ENCODE measurements at places on chromosomes 7 and 10.

GRCh38 chr10:2476812-2477553, 590.4 kb upstream of the PFKP start:
- DNase-seq = no peak

GRCh38 chr10:689452-690371, at the start of gene DIP2C:
TSS of gene DIP2C (minus strand) at chr10:689668. CDS start at chr10:689578, 90 bp downstream.
- DNase-seq = no peak

- DNase-seq = no peak
Observed at GRCh38 chr10:83538047-83538446, 601.3 kb upstream of the GHITM start.

DNA sequence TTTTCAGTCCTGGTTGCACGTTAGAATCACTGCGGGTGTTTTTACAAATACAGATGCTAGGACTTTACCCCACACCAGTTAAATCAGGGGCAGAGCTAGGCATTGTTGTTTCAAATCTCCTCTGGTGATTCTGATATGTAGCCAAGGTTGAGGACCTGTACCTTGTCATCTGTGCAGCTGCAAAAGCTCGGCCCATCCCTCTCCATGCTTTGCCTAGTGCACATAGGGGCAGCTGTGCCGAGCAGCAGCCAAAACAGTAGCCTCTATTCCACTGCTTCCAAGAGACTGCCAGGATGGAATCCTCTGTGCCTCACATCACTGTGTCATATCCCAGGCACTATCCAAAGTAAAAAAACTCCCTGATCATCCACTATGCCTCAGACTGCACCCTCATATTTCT, 181.3 kb downstream of the CDK14 start:
- no peak for DNase-seq

- DNase-seq = no peak
Observed at GRCh38 chr7:73434701-73435069, 1.1 kb downstream of the FZD9 start.

- no peak for DNase-seq
Observed at GRCh38 chr10:71770255-71770654, 3.1 kb downstream of the VSIR start.

DNA sequence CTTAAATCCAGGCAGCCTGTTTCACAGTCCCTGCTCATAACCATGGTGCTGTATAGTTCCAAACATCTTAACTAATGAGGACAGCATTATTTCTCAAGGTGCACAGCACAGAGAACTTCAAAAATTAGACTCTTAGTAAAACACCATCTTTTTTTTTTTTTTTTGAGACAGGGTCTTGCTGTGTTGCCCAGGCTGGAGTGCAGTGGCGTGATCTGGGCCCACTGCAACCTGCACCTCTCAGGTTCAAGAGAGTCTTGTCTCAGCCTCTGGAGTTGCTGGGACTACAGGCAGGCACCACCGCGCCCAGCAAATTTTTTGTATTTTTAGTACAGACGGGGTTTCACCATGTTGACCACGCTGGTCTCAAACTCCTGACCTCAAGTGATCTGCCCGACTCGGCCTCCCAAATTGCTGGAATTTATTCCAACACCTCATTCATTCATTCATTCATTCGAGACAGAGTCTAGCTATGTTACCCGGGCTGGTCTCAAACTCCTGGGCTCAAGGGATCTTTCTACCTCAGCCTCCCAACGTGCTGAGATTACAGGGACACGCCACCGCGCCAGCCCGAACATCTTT, 507 bp upstream of the TMEM254 start:
- DNase-seq = no peak

DNA sequence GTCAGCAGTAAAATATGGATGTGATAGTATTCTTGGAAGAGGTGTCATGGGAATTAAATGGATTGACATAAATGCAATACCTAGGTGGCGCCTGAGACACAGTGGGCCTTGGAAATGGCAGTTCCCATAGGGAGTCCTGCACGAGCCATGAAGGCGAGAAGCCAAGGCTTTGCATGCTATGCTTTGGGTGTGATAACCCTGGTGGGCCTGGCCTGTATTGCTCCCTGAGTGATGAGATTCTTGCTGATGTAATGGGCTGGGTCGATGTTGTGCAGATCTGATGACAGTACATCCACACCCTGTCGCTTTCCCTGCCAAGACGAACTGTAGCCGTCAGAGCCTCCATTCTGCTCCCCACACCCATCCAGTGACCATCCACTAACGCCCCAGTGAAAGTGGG, 46.4 kb downstream of the CREB5 start:
- no peak for DNase-seq

DNA sequence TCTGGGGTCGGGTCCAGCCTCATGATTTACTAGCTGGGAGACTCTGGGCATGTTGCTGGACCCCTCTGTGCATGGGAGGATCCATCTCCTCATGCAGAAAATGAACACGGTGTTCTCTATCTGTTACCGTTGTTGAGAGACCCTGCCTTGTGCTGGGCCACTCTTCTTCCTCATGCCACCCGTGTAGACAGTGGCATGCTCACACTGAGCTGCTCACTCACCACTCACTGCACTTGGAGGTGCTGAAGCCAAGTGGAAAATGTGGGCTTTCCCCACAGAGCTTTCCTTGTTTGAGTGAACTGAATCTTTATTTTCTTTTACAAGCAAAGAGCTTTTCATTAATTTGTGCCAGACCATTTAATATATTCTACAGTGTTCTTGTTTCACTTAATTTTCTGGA, 77.5 kb upstream of the GDF10 start:
- no peak for DNase-seq

- no peak for DNase-seq
Observed at GRCh38 chr10:75497997-75498883, 66.8 kb downstream of the LRMDA start.

GRCh38 chr7:27178366-27178765, 4.2 kb upstream of the HOXA10 start:
- DNase-seq = no peak

GRCh38 chr7:45888185-45888992, at the start of gene IGFBP1:
TSS of gene IGFBP1 (plus strand) at chr7:45888488. CDS start at chr7:45888653, 165 bp downstream.
- no peak for DNase-seq

DNA sequence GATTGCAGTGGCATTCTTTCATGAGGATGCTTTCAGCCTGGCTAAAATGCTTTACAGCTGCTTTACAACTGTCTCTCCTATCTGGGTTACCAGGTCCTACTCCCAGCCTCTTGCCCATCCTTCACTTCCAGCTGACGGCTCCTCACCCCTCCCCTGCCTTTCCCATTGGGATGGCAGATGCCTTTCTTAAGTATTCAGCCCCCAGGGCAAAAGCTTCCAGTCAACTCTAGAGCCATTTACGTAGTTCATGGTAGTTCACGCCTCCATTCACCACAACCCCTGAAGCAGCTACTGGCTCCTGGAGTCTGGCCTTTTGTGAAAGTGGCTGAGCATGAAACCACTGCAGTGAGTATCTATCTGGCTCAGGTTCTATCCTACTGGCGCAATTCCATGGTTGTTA, 17.2 kb upstream of the BMPER start:
- no peak for DNase-seq

GRCh38 chr10:71618598-71618997, 101.0 kb downstream of the C10orf105 start:
- no peak for DNase-seq

GRCh38 chr7:107989618-107990373, 13.2 kb downstream of the LAMB1 start:
- no peak for DNase-seq

GRCh38 chr7:94301024-94301586, 93.6 kb upstream of the COL1A2 start:
- no peak for DNase-seq

GRCh38 chr7:152383341-152384234, 52.2 kb downstream of the KMT2C start:
- DNase-seq = no peak

- DNase-seq = no peak
Observed at GRCh38 chr10:24156686-24157085, 52.3 kb upstream of the KIAA1217 start.

DNA sequence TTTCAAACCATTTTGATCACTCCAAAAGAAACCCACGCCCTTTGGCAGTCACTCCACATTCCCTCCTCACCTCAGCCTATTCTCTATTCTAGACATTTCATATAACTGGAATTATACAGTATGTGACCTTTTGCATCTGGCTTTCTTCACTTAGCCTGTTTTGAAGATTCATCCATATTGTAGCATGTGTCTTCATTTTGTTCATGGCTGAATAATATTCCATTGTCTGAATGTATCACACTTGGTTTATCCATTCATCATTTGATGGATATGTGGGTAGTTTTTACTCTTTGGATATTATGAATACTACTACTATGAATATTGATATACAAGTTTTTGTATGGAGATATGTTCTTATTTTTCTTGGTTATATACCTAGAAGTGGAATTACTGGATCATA, 3.5 kb upstream of the OTUD1 start:
- no peak for DNase-seq

DNA sequence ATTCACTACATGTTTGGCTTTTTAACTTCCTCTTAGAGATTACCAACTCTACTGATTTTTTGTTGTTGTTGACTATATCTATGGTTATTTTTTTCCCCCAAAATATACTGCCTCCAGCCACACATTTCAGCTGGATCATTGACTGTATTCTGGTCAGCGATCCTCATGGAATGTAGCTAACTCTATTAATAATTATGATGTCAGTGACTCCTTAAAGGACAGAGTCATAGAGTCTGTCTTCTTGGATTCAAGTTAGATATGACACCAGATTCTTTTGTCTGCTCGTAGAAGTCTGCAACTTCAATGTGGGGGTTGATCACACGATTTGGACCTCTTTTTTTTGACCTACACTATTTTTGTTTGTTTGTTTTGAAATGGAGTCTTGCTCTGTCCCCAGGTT, 33.2 kb downstream of the UBN2 start:
- DNase-seq = no peak

DNA sequence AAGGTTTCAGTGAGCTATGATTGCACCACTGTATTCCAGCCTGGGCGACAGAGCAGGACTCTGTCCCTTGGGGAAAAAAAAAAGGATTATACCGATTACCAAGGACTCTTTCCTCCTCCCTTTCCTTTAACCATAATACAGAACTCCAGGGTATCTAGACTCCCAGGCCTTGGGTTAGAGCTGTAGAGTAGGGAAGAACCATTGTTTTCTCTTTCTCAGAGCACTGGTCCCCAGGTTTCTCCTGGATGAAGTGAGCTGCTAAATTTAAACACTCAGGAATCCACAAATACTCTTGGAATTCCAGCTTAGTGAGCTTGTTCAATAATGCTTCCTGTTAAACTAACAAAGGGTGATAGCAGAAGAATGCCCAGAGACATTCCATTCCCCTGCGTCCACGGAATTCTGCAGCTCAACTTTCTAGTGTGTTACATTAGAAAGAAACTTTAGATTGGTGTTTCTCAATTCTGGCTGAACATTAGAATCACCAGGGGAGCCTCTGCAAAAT, 14.6 kb upstream of the RPEL1 start:
- DNase-seq = no peak

- peak; percentile 82 for DNase-seq
Observed at GRCh38 chr10:93702210-93703001, at the start of gene FRA10AC1. TSS of gene FRA10AC1 (minus strand) at chr10:93702592. CDS start at chr10:93700106, 2,486 bp downstream.

DNA sequence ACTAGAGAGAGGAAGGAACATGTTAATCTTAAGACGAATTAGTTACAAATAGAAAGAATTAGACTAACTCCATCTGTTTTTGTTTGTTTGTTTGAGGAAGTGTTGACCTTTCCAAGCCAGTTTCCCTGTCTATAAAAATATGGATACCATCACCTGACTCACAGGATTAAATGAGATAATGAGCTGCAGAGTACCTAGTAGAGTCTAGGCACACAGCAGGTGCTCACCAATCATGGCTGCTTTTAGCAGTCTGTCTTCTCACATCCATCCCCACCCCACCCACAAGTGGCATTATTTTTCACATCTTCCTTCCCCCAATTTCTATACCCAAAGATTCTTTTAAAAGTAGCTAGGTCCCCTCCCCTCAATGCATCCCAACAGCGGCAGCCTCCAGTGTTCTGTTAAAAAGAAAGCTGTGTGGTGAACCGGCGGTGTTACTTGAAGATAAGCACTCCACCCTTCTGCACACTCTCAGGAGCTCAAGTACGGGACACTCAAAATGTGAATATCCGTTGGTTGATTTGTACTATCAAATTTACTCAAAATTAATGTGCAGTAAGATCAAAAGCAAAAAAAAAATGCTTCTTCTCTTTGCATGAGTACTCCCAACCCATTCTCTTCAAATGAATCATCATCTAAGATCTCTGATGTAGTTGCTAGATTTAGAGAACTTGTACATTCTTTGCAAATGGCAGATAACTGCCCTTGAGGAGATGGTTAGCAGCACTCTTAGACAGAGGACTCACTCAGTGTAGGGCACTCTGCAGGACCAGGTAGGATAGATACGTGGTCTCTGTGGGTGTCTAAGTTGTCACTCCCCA, 145.4 kb upstream of the ASAH2 start:
- DNase-seq = no peak

GRCh38 chr10:67666416-67667034, 29.5 kb downstream of the CTNNA3 start:
- DNase-seq = no peak

- no peak for DNase-seq
Observed at GRCh38 chr7:144489504-144489903, 86.0 kb upstream of the NOBOX start.

GRCh38 chr10:13340626-13341376, 7.3 kb downstream of the SEPHS1 start:
- DNase-seq = peak; percentile 20

GRCh38 chr7:27118580-27118979, 12.0 kb downstream of the HOXA4 start:
- DNase-seq = no peak

DNA sequence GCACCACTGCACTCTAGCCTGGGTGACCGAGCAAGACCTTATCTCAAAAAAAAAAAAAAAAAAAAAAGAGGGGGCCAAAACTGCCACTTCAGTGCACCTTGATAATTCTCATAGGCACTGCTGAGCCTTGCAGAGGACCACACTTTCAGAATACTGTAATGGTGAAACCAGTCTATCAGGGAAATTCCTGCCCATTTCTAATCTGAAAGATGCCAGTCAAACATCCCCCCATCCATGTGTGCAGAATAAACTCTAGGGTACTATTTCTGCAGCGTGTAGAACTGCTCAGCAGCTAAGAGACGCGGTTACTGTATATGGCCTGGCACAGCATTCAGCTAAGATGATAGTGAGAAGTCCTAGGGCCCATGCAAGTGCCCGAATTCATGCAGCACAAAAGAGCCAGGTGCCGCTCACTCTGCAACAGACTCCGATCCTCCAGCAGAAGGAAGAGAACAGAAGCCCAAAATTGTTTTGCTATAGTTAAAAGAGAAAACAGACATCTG, 286.8 kb upstream of the KLF14 start:
- no peak for DNase-seq

GRCh38 chr10:68604441-68604840, 44.3 kb downstream of the TET1 start:
- no peak for DNase-seq

DNA sequence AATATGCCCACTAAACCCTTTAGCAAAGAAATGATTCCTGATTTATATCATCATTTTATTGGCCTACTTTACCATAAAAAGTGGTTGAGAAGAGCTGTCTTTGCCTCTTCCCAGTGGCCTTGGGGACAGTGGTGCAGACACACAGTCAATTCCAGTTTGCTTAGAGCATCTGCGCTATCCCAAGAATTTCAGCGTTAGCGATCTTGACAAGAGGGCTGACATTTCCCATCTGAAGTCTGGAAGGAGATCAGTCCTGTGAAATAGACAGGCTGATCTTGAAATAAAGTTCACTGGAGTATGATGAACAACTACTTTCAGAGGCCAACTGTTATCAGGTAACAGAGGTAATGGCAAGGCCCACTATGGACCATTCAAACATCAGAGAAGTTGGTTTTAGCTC, 475.3 kb upstream of the NRP1 start:
- DNase-seq = no peak

Data from stimulated activated CD8-positive, alpha-beta memory T cell treated with anti-CD3 and anti-CD28 coated beads, Interleukin-7, amount 100 ng/mL, for 4 hours (primary cell).